Lung (tissue), 17 donors: ENCODE measurements at places on chromosomes 16 and 17.
A peak's percentile ranks its signal among the peaks of the same experiment; 100 is the strongest.

DNA sequence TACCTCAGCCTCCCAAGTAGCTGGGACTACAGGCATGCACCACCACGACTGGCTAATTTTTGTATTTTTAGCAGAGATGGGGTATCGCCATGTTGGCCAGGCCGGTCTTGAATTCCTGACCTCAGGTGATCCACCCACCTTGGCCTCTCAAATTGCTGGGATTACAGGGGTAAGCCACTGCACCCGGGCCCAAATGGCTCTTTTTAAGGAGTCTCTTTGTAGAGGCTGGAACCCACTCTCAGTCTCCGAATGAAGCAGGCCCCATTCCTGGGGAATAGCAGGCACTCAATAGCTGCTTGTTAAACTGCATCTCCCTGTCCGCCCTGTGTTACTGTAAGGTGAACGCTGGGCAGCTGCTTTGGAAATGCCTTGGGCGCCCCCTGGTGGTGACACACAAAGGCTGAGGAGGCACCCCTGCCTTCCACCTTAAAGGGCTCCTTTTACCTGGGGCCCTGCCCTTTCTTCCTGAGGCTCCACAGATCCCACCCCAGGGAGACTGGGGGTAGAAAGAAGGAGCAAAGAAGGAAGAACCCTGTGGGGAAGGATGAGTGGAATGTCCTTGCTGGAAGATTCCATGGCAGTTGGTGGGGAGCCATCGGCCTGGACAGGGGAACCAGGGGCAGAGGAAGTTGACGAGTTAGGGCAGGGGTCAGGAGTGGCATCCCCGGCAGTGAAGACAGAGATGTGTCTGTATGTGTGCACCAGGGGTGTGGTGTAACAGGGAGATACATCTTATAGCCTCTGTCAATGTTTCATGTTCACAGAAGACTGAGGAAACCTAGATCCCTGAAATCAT is 6.1 kb upstream of the SP2 start:
- DNase-seq, result peak; percentile 88

DNA sequence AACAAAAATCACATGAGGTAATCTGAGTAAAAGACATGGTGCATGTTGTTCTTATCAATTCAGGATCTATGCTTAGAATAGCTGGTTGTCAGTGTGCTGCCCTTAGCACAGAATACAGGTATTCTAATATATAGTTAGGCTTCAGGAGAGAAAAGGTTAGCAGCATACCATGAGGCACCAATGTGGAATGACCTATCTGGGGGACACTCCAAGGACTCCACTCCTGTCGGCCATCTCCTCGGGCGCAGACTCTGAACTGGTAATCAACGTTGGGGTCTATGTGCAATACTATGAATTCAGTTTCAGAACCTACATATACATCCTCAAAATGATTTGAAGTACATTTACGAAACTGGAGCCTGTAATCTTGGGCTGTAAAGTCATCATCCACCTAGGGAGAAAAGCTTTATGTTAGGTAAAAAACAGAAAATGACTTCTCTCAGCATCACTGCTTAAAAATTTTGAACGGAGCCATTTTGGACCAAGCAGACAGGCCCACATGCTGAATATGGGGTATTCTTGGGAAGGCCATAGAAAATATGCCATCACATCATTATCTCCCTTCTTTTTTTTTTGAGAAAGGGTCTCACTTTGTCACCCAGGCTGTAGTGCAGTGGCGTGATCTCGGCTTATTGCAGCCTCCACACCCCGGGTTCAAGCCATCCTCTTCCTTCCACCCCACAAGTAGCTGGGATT is 31.1 kb downstream of the CRLF3 start:
- no peak for DNase-seq

DNA sequence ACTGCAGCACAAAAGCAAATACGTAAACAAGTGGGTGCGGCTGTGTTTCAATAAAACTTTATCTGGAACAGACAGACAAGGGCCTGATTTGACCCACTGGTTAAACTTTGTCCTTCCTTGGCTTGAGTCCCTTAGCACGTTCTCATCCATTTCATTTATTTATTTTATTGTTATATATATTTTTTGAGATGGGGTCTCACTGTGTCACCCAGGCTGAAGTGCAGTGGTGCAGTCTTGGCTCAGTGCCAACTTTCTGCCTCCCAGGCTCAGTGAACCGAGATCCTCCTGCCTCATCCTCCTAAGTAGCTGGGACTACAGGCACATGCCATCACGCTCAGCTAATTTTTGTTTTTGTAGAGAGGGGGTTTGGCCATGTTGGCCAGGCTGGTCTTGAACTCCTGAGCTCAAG is 64.3 kb downstream of the MYH11 start:
- DNase-seq, result no peak

DNA sequence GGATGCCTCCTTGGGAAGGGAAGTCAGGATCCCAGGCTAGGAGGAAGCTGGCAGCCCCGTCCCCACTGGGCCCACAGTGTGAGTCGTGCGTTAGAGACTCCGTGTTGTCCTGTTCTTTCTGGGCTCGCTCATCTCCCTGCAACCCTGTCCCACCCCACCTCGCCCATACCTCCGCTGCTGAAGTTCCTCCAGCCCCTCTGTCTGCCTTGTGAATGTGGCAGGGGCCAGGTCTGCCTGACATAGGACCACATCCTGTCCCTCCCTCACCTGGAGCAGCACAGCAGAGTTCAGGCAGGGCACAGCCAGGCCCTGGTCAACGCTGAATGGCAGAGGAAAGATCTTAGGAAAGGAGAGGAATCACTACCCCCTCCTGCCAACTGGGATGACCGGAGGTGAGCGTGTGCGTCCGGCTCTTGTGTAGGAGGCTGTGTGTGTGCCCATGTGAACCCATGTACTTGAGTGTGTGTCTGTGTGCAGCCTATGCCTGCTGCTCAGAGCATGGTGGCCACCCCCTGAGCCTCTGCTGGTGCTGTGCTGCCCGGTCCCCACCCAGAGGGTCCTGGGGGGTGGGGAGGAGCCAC is 12.8 kb downstream of the KCNJ18 start:
- no peak for DNase-seq

DNA sequence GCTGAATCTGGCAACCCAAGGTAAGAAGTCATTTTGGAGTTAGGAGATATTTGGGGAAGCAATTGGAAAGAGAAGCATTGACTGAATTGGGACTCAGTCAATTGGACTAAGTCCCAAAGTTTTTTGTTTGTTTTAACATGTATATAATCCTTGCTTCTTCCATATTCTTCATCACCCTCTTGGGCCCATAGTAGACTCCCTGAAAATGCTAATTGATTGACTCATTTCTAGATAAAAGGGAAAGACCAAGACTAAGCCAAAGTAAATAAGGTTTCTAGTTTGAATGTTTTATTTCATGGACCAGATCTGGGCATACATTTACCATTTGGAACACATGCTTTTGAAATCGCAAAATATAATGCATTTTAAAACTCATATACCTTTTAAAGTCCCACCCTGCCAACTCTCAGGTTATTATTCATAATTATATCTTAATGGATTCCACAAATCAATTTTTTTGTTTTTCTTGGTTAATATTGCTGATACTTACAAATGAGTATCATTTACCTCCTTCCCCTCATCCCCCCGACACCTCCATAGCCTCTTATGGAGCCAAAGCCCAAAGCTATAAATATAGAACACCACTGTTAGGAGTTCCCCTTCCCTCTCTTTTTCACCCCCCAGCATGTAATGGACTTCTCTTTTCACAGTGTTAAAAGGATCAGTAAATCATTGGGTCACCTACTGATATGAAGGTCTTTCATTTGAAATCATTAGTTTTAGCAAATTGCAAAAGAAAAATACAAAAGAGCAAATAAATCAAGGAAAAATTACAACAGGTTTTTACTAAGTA is 674.0 kb upstream of the SOX9 start:
- DNase-seq, result no peak

DNA sequence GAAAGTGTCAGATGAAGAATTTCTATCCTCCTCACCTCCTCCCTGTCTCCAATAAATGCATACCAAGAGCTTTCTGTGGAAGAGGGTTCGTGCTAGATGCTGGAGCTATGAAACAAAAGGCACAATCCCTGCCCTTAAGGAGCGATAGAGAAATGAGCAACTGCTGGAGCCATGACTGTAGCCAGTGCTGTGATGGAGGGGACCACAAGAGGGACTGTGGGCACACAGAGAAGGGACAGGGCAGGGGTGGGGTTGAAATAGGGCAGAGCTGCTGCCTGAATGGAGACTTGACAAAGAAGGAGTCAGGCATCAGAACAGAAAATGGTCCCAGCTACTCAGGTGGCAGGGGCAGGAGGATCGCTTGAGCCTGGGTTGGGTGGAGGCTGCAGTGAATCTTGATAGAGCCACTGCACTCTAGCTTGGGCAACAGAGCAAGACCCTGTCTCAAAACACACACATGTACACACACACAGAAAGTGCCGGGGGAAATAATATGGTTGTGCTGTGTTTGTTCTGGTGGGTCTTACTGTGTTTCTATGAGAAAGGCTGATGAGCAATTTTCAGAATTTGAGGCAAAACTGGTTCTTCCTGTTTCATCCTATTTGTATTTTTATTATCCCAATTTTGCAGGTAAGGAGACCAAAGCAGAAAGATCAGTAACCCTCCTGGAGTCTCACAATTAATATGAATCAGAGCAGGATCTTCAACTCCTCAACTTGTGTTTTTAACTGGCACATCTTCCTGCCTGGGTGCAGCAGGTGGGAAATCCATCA is 16.5 kb downstream of the TMEM98 start:
- DNase-seq, result no peak

- peak; percentile 52 for DNase-seq
These were observed 366.9 kb downstream of the SLC39A11 start for GRCh38 chr17:72725433-72726068.

DNA sequence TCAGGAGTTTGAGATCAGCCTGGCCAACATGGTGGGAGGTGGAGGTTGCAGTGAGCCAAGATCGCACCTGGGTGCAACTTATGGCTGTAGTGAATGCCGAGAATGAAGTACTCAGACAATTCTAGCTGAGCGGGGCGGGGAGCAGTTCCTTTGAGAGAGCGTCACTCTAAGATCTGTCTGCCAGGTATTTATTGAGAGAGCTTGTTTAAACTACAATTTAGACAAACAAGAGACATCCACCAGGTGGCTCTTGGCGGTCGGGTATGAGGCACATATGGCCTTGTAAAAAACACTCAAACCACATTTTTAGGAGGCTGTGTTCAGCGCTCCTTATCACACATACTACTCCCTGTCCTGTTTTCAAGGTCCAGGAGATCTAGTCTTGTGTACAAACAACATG is 40.6 kb upstream of the CDH1 start:
- no peak for DNase-seq

DNA sequence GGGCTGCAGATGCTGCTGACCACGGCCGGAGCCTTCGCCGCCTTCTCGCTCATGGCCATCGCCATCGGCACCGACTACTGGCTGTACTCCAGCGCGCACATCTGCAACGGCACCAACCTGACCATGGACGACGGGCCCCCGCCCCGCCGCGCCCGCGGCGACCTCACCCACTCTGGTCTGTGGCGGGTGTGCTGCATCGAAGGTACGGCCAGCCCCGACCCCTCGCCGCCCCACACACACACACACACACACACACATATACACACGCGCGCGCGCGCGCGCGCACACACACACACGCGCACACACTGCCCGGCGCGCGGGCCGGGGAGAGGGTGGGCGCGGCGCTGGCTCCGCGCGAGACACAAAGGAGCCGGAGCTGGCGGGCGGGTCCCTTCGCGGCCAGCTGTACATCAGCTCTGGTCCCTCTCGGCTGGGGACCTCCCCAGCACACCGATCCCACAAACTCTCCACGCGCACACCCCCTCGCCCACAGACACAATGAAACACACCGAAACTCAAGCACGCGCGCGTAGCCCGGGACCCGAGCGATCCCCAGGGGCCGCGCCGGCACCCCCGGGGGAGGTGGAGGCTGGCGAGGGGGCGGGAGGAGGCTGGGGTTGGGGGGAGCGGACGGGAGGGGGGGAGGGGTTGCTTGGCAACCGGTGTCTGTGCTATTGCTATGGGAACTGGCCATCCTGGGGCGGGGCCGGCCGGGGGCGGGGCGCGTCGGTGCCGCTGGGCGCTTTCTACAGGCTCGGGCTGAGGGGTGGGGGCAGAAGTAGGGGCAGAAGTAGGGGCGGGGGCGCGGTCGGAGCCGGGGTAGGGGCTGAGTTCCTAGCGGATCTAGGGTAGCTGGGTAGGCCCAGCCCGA is 658 bp downstream of the CACNG4 start:
- peak; percentile 70 for DNase-seq

- no peak for DNase-seq
These were observed 11.3 kb upstream of the MAPT start for GRCh38 chr17:45883063-45883462.

GRCh38 chr17:5003214-5003867 is 5.6 kb downstream of the KIF1C start:
- no peak for DNase-seq

GRCh38 chr17:82097184-82097918 is 685 bp downstream of the FASN start:
- DNase-seq, result peak; percentile 61

- DNase-seq, result no peak
These were observed 1.4 kb upstream of the SLX4 start for GRCh38 chr16:3612510-3613466.

DNA sequence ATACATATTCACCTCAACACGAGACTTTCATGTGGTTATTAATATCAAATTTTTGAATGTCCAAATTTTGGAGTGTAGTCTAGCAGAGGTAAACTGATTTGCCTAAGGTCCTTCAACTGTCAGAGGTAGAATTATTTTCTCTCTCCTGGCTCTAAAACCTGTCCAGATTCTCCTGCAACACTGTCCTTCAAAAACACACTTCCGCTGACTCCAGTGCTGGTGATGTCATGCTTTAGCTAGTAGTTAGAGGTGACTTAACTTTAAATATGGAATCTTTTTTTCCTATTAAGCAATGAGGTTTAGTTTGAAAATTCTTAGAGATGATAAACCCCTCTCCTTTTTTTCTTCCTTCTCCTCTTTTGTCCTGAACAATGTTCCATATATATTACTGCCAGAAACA is 10.8 kb upstream of the CBLN1 start:
- DNase-seq, result no peak
